H4 (cell line): ENCODE measurements at places on chromosomes 16 and 17.

GRCh38 chr17:82686366-82687324 is 11.9 kb downstream of the RAB40B start:
- DNase-seq = no peak

- DNase-seq = no peak
Measured at GRCh38 chr17:31260151-31260550, 36.9 kb downstream of the OMG start.

- no peak for DNase-seq
Measured at GRCh38 chr16:177981-178667, 1.6 kb downstream of the HBA1 start.

GRCh38 chr16:49472598-49472997 is 99.0 kb downstream of the C16orf78 start:
- DNase-seq = no peak

DNA sequence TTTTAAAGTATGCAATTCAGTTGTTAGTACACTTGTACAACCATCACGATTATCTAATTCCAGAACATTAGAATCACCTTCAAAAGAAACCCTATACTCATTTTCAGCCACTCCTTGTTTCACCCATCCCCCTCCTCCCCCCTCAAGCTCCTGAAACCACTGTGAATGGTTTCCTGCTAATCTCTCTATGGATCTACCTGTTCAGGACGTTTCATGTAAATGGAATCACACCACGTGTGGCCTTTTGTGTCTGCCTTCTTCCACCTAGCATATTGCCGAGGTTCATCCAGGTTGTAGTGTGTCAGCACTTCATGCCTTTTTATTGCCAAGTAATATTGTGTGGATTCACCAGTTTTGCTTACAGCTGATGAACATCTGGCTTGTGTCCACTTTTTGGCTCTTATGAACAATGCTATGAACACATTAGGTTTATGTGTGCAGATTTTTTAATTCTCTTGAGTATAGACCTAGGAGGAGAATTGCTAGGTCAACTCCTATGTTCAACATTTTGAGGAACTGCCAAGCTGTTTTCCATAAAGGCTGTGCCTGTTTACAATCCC is 17.8 kb downstream of the EIF4A3 start:
- no peak for DNase-seq

GRCh38 chr16:89904606-89905510 is 13.8 kb upstream of the MC1R start:
- no peak for DNase-seq

DNA sequence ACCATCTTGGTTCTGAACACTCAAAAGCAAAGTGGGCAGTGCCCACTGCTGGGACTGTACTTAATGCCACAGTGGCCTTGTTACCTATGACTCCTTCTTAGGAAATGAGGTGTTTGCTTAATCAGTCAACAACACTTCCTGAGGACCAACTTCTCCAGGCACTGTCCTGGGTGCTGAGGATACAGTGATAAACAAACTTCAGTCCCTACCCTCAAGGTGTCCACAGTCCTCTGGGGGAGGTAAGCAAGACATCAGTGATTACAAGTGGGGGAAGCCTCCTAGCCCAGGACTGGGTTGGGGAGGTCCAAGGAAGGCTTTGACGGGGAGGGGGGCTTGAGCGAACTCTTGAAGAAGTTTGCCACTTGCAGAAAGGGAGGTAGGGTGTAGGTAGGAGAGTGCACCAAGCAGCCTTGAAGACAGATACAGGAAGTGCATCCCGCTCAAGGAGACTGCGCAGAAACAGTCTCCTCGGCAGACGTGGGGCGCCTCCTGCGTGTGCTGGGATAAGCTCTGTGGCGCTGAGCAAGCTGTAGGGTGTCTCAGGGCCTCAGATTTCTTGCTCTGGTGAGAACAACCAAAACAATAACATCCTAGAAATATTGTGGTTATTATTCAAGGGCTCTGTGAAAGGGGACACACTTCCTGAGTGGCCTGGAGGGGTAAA is 2.6 kb upstream of the ABCC3 start:
- no peak for DNase-seq

DNA sequence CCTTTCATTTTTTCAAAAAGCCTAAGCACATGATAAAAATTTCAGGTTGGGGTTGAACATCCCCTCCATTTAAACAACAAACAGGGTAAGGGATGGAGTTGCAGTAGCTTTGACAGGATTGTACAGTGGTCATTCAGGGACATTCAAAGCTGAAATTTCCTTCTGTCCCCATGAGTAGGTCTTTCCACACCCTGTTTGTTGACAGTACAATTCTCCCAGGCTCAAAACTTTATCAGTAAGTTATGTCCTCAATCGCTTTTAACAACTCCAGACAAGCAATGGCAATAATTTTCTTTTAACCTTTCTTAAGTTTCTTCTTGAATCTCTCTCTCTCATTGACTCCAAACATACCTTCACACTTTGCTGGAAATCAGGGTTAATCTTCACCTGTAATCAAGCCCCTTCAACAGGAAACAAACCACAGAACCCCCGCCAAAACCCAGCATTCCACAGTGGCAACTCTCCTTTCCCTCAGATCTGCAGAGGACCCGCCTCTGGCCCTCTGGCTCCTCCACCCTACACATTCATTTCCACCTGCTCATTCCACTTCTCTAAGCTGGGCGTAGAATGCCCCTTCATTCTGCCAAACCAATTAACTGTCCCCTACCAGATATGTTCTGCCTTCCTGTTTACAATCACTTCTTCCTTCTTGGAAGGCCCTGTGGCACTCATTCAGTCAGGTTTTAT is 20.7 kb downstream of the TXNDC11 start:
- no peak for DNase-seq

DNA sequence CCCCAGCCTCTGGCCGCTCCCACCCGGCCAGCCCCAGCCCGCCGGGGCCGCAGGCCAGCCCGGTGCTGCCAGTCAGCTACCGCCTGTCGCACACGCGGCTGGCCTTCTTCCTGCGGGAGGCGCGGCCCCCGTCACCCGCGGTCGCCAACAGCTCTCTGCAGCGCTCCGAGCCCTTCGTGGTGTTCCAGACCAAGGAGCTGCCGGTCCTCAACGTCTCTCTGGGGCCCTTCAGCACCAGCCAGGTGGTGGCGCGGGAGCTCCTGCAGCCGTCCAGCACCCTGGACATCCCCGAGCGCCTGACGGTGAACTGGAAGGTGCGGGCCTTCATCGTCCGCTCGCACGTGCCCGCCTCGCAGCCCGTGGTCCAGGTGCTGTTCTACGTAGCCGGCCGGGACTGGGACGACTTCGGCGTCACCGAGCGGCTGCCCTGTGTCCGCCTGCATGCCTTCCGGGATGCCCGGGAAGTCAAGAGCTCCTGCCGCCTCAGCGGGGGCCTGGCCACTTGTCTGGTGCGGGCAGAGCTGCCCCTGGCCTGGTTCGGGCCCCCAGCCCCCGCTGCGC is 46.8 kb downstream of the TMEM132E start:
- no peak for DNase-seq

GRCh38 chr16:58021661-58022551 is 3.6 kb upstream of the MMP15 start:
- no peak for DNase-seq

- DNase-seq = no peak
Measured at GRCh38 chr17:64037802-64038201, 17.4 kb upstream of the ICAM2 start.

DNA sequence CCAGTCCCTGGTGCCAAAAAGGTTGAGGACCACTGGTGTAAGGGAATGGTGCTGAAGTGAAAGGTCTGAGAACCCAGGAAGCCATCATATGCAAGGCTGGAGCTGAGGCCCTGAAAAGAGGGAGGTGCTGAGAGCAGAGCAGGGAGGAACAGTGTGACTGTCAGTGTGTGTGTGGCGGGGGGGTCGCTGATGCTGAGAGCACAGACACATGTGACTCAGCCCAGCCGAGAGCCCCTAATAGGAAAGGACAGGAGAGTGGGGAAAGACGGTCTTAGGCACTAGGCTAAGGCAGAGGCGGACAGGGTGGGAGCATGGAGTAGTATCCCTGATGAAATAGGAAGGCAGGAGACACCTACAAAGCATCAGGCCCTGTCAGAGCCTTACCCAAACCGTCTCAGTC is 1.2 kb downstream of the B9D1 start:
- no peak for DNase-seq

DNA sequence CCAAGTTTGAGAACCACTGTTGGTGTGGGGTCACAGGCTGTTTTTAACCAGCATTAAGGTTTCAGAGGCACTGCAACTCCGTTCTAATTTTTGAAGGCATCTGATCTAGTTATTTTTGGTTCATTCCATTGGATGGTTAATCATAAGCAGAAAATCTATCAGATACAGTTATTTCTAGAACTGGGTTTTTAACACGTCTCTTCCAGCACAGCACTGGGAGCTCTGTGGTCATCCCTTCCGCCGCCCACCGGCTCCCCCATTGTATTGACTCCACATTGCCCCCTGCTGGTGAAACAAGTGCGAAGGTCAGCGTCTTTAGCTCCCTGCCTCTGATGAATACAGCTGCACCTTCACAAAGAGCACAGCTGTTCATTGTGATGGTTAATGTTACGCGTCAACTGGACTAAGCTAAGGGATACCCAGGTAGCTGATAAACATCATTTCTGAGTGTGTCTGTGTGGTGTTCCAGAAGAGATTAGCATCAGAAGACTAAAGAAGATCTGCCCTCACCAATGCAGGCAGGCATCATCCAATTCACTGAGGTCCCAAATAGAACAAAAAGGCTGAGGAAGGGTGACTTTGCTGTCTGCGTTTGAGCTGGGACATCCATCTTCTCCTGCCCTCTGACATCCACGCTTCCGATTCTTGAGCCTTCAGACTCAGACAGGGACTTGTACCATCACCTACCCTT is 8.5 kb downstream of the CCL18 start:
- peak; percentile 55 for DNase-seq

GRCh38 chr17:4642286-4642685 is 808 bp upstream of the ALOX15 start:
- DNase-seq = no peak

- no peak for DNase-seq
Measured at GRCh38 chr16:47848421-47849109, 307.2 kb downstream of the ABCC12 start.

DNA sequence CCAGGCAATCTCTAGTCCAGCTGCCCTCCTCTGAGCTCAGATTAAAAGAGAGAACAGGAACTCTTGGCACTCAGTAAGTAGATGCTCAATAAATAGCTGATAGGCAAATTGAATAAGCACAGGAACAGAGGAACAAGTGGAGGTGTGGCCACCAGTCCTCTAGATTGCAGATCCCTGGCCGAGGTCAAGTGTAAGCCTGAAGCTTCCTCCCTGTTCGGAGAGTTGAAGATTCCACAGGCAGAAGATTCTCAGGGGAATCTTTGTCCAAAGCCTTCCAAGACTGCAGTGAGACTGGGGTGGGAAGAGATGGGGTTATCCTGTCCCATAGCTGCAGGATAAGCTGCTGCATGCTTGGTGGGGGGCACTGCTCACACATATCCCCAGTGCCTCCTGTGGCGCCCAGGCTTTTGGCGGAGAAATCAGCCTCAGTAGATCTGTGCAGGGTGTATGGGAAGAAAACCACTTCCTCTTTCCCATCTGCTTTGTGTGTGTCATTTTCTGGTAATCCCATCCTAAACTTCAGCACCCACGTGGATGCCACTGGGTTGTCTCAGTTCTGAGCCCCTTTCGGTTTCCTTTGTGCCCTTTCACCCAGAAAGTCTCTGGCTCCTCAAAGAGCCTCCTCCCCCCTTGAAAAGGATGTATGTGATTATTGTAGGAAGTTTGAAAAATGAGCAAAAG is 12.1 kb downstream of the CD300A start:
- DNase-seq = no peak

DNA sequence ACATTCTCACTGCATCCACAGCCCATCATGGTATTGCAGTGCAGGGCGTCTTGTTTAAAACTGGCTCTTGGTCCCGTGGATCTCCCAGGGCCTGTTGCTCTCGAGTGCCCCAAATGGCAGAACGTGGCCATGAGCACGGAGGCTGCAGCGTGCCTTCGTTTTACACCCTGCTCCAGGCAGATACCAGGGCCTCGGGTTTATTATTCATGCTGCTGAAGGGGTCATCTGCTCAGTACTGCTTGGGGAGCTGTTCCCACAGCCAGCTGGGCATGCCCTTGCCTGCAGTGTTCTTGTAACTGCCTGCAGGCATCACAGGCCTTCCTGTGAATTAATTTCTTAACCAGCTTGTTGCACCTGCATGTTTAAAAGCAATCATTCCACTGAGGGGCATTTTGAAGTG is 129.7 kb upstream of the CHMP6 start:
- no peak for DNase-seq

DNA sequence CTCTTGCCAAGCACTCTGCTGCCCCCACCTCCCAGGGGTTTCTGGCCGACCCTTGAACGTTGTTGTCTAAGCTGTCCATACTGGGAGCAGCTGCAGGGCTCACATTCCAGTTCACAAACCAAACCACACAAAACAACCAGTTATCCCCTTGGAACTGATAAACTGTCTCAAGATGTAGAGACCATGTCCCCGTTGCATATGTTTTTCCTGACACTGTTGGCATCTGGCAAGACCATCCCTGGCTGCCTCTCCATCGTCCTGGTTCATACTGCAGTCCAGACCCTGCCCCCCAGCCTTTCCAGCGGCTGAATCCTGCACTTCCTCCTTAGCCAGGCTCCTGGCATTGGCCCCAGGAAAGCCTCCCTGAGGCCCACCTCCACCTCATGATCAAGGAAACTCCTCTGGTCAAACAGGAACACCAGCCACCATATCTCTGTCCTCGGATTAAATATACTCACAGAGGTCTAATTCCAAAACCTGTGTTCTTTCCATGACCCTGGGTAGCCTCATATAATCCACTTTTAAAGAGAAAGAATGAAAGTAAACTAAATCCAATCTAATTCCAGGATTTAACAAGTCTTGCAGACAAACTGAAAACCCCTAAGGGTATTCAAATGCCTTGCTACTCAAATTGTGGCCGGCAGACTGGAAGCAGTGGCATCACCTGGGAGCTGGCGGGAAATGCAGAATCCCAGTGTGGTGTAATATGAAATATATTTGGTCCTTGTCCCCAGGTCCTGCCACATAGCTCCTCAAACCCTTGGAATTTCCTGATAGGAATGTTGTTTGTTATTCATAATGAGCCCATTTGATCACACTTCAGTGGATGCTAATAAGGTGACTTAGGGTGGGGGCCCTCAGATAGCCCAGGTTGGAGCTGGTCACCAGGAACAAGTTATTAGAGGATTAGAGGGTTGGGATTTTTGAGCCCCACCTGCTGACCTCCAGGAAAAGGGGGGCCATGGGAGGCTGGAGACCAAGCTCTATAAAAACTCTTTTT is 14.2 kb downstream of the GAS7 start:
- no peak for DNase-seq

- DNase-seq = no peak
Measured at GRCh38 chr16:79006765-79007164, 593.8 kb downstream of the MAF start.

DNA sequence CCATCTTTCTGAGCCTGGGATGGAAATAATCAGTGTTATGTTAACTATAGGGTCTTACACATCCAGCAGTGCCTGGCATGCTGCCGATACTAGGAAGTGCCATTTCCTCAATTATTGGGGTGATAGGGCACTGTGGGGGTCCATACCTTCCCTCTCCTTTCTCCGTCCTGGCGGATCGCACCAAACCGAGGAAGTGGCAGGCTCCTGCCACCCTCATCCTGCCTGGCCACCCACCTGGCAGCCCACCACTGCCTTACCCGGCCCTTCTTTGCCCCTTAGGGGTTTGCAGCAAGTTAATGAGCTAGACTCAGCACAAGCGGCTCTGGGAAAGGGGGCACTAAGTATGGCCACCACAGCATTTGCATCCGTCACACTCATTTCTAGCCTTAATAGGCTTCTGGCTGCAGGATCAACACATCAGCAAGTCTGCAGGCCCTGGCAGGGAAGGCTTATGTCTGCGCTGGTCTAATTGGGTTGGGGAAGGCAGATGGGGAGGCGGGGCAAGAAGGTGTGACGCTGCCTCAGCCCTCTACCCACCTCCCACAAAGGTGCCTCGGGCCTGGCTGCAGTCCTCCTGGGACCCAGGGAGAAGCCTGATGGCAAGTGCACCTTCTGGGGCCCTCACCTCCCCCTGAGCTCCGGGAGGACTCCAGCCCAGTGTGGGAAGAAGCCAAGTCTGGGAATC is 28.6 kb downstream of the DCAKD start:
- no peak for DNase-seq
